ENCODE measurements at places on chromosomes 2 and 18.

DNA sequence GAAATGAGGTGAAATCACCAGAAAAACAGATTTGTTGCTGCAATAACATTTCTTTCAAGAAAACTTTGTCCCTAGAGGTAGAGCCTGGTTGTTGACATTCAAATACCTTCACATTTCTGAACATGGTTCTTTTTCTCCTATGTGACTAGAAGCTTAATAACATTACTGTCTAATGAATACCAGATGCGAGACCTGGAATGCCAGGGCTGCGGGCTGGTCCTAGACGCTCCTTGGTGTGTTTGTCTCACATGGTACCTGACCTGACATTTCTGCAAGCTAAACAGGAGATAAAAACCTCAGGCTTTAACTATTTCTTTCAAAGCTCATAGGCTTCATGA lies 38.5 kb downstream of the ACKR3 start:
- DNase-seq: no peak

DNA sequence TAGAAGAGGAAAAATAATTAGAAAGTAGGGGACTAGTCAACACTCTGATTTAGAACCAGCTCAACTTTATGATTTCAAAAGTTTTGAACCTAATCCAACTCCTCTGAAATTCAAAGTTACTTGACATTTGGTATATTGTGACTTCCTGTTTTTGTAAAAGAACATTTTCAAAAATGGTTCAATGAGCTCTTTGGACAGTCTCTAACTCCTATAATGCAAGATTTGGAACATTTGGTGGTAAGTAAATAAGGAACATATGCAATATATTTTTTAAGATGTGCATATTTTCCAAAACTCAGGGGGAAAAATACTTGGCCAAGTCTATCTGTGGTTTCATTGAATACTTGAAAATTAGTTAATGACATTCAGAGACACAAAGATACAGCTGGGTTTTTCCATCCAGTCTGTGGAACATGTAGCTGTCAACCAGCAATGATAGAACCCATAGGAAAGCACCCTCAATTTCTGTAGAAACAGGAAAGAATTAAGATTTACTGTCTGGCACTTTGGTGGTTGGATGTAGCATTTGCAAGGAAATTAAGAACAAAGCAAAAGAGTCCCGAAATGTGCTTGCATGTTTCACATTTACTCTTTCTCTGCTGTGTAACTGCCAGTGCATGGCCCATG lies 17.0 kb upstream of the ANKRD44 start:
- no peak for DNase-seq

DNA sequence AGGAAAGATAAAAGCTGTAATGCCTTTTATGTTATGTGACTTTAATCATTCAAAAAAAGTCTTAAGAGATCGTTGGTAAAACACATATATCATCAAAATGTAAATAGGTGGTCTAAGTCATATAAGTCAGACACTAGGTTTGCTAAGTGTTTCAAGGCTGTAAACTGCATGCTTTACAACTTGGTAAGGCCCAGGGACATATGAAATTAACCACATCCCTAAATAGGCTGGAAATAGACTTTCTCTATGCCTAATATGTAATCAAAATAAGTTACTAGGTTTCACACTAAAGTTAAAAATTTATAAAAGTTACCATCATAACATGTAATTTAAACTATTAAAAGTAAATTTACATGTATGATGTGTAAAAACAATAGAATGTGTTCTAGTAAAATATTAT lies 946.3 kb upstream of the LRATD1 start:
- DNase-seq: no peak

DNA sequence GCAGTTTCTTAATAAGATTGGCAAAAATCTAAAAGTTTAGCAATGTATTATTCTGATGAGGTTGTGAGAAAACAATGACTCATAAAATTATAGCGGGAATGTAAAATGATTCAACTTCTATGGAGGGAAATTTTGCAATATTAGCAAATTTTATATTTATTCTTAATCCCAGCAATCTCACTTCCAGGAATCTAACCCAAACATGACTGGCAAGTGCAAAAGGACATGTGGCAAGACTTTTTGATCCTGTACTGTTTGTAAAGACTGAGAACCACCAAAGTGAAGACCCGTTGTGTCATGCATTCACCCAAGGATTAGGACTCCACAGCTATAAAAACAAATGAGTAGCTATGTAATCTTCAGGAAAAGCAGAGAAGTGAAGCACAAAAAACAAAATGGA lies 234.8 kb upstream of the KYNU start:
- DNase-seq: no peak

- peak; percentile 56 for DNase-seq
Observed at GRCh38 chr2:219542931-219543595, 546 bp downstream of the CHPF start.

DNA sequence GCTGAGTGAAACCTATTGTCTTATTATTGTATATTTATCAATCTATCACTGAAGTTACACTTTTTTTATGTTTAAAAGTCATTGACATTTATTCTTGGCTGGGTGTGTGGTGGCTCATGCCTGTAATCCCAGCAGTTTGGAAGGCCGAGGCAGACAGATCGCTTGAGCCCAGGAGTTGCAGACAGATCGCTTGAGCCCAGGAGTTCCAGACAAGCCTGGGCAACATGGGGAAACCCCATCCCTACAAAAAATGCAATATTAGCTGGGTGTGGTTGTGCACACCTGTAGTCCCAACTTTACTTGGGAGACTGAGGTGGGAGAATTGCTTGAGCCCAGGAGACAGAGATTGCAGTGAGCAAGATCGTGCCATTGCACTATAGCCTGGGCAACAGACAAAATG lies 97.8 kb downstream of the EPC2 start:
- no peak for DNase-seq

- DNase-seq: no peak
Observed at GRCh38 chr2:37648331-37649011, 23.0 kb downstream of the CDC42EP3 start.

DNA sequence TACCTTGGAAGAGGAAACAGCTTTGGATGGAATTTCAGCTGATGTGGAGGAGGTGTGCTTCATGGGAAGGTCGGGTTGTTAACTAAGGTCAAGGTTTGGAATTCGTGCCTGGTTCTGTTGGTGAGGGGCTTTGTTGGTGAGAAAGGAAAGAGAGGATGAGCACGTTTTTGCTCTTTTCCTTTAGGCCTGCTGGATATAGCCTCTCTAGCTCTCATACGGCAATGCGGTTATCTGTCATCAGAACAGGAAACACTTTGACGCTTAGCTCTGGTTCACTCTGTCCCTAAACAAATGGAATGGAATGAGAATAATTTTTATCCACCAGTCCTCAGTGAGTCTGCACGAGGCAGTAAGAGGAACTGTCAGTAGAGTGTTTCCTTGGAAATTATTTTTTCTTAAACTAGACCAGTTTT lies 169.7 kb upstream of the NOSTRIN start:
- no peak for DNase-seq

DNA sequence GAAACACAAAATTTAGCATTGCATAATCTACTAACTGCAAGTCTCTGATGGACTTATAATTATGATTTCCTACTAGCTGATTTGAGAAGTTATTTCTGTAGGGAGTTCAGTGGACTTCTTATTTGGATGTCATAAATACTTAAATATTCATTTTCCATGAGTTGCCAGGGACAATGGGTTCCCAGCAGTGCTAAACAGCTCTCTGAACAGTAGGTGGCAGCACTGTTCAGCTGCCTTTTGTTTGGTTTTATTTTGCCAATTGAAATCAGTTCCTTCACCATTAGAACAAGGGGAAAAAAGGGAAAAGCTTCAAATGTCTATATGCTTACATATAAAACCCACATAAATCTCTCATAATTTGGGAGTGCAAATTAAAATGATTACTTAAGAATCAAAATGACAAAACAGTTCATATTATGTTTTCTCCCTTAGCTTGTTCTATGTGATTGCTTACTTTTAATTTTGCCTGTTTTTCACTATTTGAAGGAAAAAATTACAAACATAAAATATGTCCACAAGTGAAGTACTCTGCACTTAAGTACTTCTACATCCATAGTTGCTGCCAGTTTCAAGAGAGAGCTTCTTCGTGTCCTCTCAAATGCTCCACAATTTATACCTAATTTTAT lies 898.9 kb downstream of the CPS1 start:
- peak; percentile 5 for DNase-seq

DNA sequence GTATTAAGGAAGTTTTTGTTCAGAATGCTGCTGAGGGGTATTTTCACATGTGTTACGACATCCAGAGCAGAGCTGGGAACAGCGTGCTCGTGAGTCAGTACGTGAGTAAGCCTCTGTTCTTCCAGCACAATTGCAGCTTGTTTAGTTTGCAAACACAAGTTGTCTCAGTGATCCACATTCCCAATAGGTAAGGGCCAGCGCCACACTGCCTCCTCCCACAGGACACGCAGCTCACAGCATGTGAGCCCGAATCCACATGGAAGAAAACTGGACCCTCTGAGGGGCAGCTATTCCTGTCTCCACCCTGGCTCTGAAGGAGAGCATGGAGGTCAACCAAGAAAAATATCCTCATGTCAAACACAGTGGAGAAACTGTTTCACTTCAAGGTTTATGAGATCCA lies 173.9 kb upstream of the PID1 start:
- DNase-seq: no peak

DNA sequence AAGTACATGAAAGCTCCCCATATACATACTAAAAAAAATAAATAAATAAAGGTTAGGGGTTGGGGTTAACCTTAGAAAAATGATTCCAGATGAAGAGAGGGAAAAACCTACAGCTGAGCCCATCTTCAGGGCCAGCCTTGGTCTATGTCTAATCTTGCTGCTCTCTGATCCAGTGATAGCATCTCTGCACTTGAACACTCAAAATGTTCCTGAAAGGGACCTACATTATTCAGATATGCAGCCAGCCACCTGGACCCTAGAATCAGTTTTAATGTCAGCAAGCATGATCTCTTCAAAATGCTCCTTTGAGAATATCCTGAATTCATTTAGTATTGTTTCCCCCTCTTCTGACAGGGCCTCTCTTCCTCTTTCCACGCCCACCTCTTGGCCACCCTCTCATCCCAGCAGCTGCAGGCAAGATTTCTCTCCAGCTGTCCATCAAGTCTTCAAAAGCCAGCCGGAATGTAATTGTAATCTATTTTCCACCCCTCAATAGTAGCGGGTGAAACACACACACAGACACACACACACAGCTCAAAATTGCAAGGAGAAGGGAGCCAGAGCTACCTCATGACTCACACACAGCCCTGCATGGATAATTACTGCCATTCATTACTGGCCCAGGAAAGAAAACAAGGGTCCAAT lies 135.5 kb downstream of the MYO3B start:
- no peak for DNase-seq

DNA sequence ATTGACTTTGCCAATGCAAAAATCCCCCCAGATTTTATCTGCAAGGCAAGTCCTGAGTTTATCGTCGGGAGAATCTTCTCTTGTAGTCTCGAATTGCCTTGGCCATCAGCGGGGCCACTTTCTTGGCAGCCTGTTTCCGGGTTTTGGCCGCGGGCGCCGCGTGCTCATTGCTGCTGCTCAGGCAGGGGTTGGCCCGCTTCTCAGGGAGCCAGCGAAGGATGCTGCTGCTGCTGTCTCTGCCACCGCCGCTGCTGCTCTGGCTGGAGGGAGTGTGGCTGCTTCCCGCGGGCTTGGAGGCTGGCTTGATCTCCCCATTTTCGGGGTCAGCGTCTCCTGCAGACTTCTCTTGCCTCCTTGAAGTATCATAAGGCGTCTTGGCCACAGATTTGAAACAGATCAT lies 2.5 kb downstream of the ELOA2 start:
- DNase-seq: no peak

DNA sequence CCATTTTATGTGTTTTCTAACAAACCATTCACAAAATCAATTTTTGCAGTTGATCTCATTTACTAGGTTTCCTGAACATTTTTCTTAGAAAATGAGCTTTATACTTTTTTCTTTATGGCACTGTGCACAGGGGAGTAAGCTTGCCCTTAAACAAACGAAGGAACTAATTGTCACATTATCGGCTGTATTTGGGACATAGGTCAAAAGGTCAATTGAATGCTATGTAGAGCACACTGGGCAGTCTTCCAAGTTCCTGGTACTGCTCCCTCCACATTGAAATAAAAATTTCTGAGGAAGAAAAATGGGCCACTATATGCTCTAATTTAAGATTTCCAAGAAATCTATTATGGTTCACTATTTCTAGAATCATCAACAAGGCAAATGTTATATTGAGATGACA lies 93.6 kb upstream of the TMEFF2 start:
- no peak for DNase-seq

DNA sequence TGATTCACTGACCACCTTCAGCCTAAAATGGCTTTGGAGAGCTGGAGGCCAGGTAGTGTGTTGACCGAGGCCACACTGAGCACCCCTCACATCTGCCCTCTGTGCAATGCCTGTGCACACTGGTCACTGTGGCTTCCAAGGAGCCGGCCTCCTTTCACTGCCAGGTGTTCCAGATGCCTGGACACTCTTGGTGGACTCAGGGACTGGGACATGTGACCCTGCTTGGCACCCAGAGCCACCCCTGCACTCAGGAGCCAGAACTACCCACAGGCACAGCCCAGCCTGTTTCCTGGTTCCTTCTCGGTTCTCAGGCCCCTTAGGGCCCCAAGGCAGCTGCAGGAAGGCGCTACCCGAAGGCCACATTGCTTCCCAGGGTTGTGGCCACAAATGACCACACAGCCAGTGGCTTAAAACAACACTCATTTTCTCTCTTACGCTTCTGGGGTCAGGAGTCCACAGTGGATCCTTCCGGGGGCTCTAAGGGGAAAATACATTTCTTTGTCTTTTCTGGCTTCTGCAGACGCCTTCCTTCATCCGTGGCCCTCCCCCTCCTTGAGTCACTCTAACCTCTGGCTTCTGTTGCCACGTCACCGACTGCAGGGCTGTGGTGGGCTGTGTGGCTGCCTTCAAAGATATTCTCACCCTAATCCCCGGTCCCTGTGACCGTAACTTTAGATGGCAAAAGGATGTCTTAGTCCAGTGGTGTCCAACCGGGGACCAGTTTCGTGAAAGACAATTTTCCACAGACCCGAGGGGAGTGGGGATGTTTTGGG lies 78.6 kb downstream of the ASB1 start:
- no peak for DNase-seq

DNA sequence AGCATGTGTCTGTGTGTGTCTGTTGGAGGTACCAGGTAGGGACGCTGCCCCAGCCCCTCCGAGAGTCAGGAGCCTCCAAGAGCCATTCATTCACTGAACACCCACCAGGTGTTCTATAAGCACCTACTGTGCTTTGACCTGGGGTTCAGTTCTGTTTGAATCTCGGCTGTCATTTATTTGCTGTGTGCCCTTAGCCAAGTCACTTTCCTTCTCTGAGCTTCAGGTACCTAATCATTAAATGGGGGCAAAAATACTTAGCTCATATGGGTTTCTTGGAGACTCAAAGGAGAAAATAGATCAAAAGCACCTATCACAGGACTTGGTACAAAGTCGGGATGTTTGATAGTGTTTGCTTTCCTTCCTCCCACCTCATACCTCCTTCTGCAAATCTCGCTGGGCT lies 13.2 kb downstream of the ASIC4 start:
- DNase-seq: no peak

DNA sequence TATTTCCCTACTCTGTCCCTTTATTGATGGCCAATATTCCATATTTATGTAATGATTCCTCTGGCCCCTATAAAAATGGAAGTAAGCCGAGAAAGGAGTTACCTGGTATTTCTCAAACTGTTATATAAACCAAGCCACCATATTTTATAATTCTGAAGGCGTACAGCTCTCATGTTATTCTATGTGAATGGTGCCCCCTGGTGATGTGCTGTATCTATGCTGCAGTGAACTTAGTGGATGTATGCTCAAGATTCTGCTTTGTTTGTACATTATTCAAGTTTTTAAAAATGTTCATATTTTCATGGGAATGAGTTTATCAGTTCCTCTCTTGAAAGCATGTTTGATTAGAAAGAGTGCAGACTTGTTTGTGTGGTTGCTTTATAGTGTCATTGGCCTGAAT lies 194.5 kb upstream of the LRRTM1 start:
- no peak for DNase-seq

All from GM12891 (cell line).